ENCODE measurements at places on chromosomes 3 and 15. TPM values are rescaled to one million over a fixed set of nuclear protein-coding genes. Genes with fewer than 3 reads are reported as not detected.

ARHGAP11A gene
- total RNA-seq = 8.1 TPM

MRAS gene
- total RNA-seq = 5.9 TPM

CPN2 gene
- not detected for total RNA-seq

SH2D7 gene
- not detected for total RNA-seq

CORO2B gene
- 1.3 TPM for total RNA-seq

OR5K2 gene
- total RNA-seq = not detected

MYL3 gene
- not detected for total RNA-seq

SIDT1 gene
- not detected for total RNA-seq

SAMD7 gene
- not detected for total RNA-seq

FANCD2OS gene
- total RNA-seq = not detected

ISLR gene
- not detected for total RNA-seq

SYNM gene
- total RNA-seq = 43.4 TPM

ZNF620 gene
- 6.5 TPM for total RNA-seq

CD200R1 gene
- total RNA-seq = not detected

SMCO1 gene
- total RNA-seq = not detected

TMEM115 gene
- total RNA-seq = 44.4 TPM

REC114 gene
- total RNA-seq = not detected

TNNC1 gene
- not detected for total RNA-seq

IVD gene
- total RNA-seq = 32.3 TPM

CADM2 gene
- 0.20 TPM for total RNA-seq

THUMPD3 gene
- total RNA-seq = 21.4 TPM

GOLGA6L10 gene
- 0.44 TPM for total RNA-seq

CDCP1 gene
- under 0.01 TPM for total RNA-seq
